ENCODE measurements at places on chromosomes 3 and 15.

GRCh38 chr3:194989241-194989640 lies 281.7 kb downstream of the XXYLT1 start:
- DNase-seq, result no peak

DNA sequence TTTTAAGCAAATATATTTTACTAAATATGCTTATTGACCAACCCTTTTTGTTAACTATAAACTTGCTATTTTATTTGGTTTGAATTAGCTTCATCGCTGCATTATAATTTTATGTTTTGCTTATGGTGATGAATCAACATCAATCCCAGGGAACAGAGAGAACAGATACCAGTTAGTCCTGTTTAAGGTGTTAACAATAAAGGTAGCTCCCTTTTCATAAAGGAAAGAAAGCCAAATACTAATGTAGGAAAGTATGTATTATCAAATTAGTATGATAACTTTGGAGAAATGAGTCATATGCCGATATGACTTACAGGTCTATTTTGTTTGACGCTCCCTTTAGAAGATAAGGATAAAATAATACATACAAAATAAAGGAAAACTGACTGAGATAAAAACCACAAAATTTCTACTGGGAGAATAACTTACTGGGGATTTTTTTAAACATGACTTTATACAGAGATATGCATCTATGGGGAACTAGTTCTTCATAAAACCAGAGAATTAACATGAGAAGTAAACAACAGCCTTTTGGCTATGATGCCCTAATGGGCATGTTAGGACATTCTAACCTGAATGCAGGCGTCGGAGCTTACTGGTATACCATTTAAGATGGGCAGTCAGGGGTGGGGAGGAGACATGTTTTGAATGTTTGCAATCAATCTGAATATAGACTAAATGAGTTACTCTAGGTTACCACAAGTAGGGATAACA lies 4.5 kb downstream of the OR5K2 start:
- DNase-seq, result no peak

DNA sequence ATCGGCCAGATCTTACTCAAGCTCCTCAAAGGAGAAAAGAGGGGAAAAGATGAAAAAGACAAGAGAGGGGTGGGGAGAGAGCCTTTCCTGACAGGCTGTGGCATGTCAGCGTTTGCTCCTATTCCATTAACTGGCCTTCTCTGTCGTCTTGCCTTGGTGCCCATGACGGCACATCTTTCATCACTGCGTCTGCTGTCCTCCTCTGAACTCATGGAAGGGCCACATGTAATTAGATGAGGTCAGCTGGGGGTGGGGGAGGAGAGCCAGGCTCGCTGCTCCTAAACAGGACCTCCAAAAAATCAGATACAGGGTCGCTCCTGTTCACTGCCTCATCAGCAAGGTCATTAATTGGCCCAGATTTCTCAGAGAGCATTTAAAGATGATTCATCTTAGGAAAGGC lies 49.7 kb downstream of the LRTM1 start:
- no peak for DNase-seq

DNA sequence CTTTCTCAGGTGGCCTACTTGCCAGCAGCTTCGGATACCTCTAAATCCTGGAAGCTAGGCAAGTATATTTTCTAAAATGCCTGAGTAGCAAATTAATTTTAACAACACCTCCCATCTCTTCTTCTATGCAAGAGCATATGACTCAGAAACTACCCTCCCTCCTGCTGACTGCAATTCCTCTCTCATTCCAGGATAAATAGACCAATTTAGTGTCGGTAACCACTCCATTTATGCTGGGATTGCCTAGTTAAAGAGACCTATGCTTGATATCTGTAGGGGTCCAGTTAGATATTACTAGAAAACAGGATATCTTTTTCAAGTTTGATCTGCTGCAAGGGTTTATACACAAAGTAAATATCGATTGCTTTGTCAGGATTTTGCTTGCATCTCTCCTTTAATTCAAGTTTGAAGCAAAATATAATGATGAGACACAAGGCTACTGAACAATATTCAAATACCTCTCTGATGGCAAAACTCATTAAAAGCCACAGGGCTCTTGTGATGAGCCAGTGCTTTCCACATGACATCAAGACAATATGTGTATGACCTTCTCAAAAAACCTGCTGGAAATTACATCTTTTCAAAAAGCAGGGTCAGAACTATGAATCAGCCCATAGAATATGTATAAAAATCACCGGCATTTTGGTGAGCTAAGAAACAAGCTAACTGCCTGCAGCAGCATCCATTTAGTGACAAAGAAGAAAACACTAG lies 491.6 kb upstream of the NECTIN3 start:
- DNase-seq, result no peak

DNA sequence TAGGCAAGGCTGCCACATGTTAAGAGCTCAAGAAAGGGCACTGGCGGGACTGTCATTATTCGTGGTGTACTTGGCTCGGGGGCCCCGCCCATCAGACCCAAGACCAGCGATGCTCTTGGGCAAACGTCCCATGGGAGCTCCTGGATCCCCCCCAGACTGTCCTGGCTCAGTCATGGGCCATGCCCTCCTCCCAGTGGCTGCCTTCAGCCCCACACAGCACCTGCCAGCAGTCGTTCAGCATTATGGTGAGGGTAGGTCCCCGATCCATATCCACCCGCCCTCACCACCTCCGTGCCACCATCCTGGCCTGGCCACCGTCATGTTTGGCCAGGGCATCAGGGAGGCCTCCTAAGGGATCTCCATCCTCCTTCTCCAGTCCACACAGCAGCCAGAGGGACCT lies 51.4 kb upstream of the IQSEC1 start:
- DNase-seq, result no peak

- no peak for DNase-seq
These were observed 9.0 kb upstream of the COPG1 start for GRCh38 chr3:129240436-129240835.

DNA sequence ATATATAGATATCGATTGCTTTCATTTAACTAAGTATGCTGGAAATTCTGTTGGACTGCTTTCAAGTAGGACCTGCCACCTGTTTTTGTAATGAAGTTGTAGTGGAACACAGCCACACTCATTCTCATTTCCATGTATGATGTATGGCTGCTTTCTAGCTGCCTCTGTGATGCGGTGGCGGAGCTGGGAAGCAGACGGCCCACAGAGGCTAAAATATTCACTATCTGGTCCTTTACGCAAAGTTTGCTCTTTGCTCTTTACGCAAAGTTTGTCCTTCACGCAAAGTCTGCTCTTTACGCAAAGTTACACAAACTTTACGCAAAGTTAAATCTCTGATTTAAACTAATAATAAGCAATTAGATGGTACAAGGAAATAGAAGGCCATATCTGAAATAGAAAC lies 91.5 kb downstream of the DLG1 start:
- no peak for DNase-seq

- no peak for DNase-seq
These were observed 14.5 kb downstream of the ZNF609 start for GRCh38 chr15:64474846-64475245.

DNA sequence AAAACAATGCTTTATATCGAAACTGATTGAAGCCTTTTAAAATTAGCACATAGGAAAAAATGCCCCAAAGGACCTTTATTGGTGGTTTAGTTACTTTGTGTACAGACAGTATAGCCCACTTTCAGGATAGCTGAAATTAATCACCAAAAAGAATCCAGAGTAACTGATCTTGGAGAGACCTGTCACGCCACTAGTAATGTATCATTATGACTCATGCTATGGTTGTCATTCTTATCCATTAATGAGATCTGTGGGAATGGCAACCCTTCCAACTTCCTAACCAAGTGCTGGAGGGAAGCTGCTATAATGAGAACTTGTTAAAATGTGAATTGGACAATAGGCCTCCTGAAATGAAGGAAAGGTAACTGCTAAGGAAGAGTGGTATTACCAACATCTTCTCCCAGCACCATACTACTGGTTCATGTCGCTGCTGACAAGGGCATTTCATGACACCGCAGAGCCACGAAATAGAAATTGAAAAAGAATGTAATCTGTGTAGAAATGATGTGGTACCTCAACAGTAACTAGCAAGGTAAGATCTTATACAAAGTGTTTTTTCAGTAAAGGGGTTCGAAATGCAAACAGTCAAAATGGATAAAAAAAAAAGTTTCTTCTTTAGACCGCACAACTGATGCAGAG lies 7.1 kb upstream of the EMC4 start:
- no peak for DNase-seq

DNA sequence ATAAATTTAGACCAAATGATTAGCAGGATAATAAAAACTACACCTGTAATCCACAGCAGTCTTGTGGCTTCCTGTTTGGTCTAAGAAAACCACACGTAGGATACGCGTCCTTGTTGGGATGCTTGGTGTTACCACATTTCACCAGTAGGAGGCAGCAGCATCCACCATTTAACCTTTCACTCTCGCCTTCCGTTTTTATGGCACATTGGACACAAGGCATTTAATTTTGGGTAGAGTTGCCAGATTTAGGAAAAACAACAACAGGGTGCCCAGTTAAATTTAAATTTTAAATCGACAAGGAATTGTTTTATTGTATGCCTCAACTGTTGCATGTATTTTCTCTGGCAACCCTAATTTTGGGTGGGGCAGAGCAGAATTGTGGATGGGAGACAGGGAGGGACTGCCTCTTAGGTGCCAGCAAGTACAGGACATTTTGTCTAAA lies 6.3 kb downstream of the LRRC31 start:
- DNase-seq, result peak; percentile 13

GRCh38 chr3:157142315-157142714 lies 17.6 kb downstream of the CCNL1 start:
- DNase-seq, result no peak

- DNase-seq, result no peak
These were observed 103.8 kb downstream of the GALK2 start for GRCh38 chr15:49273734-49274318.

DNA sequence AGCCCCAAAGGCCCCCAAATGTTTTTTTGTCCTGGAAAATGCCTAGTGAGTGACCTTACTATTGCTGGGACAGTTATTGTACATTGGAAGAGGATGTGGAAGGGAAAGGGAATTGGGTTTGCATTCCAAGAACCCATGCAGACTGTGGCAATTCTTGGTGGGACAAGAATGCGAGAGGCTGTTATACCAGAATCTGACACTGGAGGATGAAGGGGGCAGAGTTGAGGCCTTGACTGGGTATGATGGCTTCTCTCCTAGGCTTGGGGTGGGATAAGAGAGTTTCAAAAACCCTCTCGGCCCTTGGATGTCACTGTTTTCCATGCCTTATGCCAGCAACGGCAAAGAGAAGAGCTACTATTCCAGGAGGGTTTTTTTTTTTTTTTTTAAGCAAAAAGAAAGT lies 25.3 kb downstream of the IL16 start:
- no peak for DNase-seq

- no peak for DNase-seq
These were observed 57.7 kb downstream of the DNAJB8 start for GRCh38 chr3:128408693-128409623.

GRCh38 chr3:43176666-43177065 lies 70.8 kb upstream of the POMGNT2 start:
- no peak for DNase-seq

GRCh38 chr3:157865352-157866000 lies 240.7 kb downstream of the SHOX2 start:
- no peak for DNase-seq

DNA sequence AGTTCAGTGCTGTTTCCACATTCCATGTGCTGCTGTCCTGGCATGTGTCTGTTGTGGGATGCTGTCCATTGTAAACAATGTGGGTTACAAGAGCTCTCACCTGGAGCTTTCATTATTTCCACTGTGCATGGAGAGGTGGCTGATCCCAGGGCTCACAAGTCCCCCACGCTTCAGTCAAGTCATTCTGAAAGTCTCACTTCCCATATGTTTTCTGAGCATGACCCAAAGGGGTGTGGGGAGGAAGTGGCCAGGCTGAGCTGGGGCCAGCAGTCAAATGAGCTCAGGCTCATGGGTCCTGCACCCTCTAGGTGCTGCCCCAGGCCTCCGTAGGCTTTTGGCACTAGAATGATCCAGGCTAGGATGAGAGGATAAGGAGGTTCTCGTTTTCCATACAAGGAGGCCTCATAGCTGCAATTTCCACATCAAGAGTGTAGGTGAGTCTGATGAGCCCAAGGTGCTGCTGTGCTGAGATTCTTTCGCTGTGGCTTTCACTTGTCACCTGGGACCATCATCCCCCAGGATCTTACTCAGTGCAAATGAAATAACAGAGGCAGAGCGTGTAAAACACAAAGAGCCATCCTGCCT lies 22.0 kb downstream of the STARD5 start:
- no peak for DNase-seq

DNA sequence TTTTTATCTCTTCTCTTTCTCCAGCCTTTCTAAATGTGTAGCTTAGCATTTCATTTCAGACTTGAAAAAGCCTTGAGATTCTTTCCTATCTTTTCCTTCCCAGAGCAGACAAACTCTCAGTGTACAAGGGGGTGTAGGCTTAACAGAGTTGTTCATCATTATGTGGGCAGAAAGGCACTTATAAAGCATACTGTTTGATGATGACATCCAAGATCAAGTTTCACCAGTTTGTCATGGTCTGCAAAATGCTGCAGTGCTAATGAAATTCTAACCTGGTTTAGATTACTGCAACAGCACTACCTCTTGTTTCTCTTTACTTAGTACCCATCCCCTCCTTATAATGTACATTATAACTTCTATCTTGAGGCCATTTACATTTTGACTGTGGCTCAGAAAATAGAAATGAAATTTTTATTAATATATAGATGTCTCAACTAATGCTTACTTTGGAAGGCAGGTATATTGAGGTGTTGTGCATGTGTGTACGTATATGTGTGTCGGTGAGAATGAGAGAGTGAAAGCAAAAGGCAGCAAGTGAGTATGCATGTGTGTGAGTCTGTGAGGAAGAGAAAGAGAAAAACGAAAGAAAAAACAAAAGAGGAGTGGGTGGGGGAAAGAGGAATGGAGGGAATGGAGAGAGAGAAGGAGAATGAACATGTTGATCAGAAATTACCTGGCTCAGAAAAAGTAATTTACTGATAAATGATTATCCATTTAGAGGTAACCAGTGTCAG lies 1043.6 kb downstream of the TUSC7 start:
- no peak for DNase-seq

- no peak for DNase-seq
These were observed 107.1 kb upstream of the C15orf61 start for GRCh38 chr15:67413770-67414390.

GRCh38 chr3:139537795-139538621 lies 1.5 kb downstream of the RBP1 start:
- DNase-seq, result no peak

- DNase-seq, result no peak
These were observed 146.1 kb downstream of the DPH6 start for GRCh38 chr15:35399901-35400300.

- DNase-seq, result no peak
These were observed 45.4 kb upstream of the TERB2 start for GRCh38 chr15:44910981-44911625.

- no peak for DNase-seq
These were observed 155.2 kb upstream of the EOMES start for GRCh38 chr3:27877061-27878013.

DNA sequence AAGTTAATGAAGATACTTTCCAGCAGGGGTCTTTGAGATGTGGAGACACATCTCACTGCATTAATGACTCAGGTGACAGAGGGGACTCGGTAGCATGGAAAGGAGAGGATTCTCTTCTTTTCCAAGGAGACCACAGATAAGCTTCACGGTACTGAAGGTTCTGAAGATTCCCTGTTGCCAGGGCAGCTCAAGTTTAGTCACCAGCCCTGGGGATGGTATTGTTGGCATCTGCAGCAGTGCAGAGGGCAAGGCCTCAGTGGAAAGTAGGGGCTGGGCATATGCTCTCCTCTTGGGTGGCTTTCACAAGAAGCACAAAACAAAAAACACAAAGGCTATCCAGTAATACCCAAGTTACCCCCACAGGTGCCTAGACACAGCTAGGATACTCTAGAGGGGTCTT lies 38.0 kb upstream of the MRPL3 start:
- no peak for DNase-seq

- DNase-seq, result no peak
These were observed 43.5 kb upstream of the ALCAM start for GRCh38 chr3:105323274-105323599.

- no peak for DNase-seq
These were observed at the start of gene CTXND1 for GRCh38 chr15:80252121-80252518. Gene CTXND1, minus strand, starts transcription at chr15:80252213. Its CDS starts 50,264 bp downstream, at chr15:80201949.
